ENCODE measurements at places on chromosomes 1 and 21.

GRCh38 chr1:159431904-159432303, at the start of gene OR10J4:
TSS of gene OR10J4 (plus strand) at chr1:159432204.
- no peak for DNase-seq

GRCh38 chr1:243452092-243452491, 196.3 kb downstream of the SDCCAG8 start:
- no peak for DNase-seq

DNA sequence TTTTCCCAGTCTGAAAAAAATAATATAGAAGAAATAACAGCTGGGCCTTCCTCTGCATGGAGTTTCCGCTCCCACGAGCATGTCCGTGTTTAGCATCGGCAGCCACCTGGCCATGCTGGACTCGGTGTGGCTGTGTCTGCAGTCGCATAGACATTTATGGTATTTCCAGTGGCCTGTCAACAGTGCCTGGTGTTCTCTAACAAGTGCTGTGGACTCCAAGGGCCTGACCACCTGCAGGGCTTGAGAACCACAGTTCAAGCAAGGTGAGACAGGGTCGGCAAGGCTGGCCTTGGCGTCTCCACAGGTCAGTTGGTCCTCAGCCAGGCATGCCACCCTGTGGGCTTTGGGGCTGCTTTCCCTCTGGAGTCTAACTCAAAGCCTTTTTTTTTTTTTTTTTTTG, 124.8 kb downstream of the PGBD5 start:
- DNase-seq: no peak

- no peak for DNase-seq
Observed at GRCh38 chr1:6450943-6451373, 15.0 kb downstream of the TNFRSF25 start.

- no peak for DNase-seq
Observed at GRCh38 chr1:35885961-35886558, 3.1 kb downstream of the AGO1 start.

Data from CD4-positive, alpha-beta memory T cell (primary cell).